ENCODE measurements at places on chromosomes 7 and 10.

DNA sequence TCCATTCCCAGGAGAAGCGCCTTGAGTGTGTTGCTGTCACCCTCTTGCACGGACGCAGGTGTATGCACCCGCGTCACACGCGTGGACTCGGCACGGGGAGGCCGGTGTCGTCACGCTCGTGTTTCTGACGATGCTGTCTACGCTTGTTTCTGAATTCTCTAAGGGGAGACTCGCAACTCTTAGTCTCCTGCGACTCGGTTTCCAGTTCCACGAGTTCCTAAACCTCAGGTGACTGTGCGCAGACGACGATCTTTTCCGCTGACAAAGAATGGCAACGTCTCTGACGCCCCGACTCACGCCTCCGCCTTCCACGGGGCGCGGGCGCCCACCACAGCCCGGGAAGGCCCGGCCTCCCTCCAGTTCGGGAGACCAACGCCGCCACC is 579 bp downstream of the IDI1 start:
- no peak for DNase-seq

DNA sequence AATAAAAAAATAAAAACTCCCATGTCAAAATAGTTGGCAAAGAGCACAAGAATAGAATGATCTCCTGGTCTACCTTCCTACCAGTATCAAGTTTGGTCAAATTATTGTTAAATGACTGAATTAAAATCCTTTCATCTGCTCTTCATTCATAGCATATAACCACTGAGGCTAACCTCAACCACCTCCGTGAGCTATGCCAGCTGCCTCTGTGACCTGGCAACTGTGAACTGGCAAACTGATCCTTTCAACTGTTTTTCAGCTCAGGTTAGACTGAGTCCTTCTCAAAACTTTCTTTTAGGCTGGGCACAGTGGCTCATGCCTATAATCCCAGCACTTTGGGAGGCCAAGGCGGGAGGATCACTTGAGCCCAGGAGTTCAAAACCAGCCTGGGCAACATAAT is 36.1 kb downstream of the NUDCD3 start:
- DNase-seq: no peak

- DNase-seq: no peak
Measured at GRCh38 chr7:51154201-51154600, 162.4 kb downstream of the COBL start.

- DNase-seq: peak; percentile 98
Measured at GRCh38 chr7:34155220-34155908, 250.0 kb downstream of the BMPER start.

DNA sequence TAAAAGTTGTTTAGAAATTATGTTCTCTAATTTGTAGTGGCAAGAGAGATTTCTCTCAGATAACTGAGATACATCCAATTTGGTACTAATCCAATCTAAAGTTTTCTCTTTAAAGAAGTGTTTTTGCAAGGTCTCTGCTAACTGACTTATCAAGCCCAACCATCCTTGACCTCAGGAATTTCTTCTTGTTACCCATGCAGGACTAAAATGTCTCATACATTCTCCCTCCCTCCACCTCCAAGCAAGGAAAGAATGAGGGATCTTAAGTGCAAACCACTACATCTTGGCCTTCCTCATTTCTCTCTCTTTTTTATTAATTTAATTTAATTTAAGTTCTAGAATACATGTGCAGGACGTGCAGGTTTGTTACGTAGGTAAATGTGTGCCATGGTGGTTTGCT is 12.8 kb downstream of the NRAP start:
- DNase-seq: no peak

GRCh38 chr7:105399043-105399725 is 10.5 kb upstream of the SRPK2 start:
- no peak for DNase-seq

DNA sequence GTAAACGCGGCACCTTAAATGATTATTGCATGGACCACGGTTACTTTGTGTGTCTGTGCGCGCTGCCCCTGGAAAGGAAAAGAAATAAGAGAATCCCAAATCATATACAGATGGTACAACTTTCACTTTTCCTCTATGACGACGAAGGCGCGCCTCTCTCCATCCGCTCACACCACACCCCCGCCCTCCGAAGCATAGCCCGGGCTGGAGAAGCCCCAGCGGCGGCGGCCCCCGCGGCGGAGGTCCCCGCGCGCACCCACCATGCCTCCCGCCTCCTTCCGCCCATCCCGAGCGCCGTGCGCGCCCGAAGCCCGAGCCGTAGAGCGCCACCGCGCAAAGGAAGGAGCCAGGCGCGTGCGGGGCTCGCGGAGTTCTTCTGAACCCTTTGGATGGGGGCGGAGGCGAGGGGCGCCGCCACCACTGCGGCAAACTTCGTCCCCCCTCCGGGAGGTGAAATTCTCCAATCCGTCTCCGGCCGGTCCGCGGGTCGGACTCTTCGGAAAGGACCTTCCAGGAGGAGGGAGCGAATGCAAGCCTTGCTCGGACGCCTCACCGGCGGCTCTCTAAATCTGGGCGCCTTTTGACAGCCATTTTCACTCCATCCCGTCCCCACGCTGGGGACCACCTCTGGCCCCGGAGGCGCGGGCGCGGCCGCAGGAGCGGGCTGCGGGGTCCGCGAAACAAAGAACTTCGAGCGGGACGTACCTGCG is 588 bp downstream of the GLI3 start:
- DNase-seq: no peak

GRCh38 chr7:81159402-81159801 is 240.6 kb upstream of the SEMA3C start:
- DNase-seq: no peak

DNA sequence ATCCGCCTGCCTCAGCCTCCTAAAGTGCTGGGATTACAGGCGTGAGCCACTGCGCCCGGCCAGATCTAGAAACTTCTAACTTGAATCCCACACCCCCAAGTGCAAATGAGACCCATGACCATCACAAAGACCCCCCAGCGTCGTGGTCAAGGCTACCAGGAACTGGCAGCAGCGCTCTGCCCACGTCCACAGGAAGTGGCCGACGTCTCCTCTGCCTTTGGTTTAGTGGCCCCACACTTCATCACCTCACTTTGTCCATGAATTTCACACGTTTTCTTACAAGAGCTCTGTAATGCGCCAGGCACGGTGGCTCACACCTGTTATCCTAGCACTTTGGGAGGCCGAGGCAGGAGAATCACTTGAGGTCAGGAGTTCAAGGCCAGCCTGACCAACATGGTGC is 53.5 kb upstream of the TNRC18 start:
- no peak for DNase-seq

DNA sequence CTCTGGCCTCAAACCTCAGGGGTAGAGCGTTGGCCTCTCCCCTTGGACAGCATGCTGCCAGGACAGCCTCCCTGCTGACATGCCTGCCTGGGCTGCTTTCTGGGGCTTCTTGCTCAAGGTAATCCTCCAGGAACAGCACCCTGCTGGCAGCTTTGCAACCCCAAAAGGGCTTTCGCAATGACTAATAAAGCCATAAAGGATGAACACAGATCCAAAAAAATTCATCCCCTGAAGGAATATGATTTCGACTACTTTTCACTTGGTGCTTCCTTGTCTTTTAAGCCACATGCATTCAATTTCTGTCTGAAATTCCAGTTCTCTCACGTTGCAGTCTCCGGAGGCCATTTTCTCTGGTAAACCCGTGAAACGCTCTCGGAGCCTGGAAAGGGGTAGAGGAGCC is 15.1 kb upstream of the SH3PXD2A start:
- no peak for DNase-seq

DNA sequence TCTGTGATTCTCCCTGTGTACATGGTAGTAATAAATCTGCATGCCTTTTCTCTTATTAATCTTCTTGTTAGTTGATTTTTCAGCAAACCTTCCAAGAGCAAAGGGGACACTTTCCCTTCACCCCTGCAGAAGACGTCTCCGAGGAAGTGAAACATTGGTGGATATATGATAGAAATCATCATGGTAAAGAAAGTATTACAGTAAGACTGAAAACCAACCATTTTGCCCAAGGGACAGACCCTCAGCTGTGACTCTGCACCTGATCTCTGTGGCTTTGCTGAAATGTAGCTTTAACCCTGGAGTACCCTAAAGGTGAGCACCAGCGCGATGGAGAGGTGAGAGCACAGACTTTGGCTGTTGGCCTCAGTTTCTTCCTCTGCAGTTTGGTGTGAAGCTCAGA is 32.8 kb upstream of the MYO3A start:
- no peak for DNase-seq

DNA sequence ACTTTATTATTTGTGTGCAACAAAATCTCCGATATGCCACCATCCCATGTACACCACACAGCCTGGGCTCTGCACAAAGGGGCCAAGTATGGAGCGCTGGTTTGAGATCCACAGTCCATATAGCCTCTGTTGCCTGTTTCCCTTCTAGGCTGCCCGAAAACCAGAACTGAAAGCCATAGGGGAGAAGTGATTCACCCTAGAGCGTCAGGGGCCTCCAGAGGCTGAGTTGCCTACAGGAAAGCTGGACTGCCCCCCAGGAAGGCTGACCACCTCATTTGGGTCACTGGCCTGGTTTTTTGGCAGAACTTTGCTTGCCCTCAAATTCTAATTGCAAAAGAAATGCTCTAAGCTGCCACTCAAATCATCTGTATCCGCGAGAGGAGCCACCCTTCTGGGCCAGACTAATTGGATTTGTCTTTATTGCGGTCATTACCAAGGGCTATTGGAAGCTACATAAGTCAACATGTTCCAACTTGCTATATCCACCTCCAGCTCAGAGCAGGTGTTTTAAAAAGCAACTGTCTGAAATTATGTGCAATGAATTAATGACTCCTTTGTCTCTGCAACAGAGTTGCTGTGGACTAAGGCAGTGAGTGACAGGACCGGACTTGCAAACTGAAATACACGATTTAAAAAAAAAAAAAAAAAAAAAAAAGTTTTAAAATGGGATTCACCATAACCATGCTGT is 28.3 kb upstream of the FRMD4A start:
- DNase-seq: no peak

DNA sequence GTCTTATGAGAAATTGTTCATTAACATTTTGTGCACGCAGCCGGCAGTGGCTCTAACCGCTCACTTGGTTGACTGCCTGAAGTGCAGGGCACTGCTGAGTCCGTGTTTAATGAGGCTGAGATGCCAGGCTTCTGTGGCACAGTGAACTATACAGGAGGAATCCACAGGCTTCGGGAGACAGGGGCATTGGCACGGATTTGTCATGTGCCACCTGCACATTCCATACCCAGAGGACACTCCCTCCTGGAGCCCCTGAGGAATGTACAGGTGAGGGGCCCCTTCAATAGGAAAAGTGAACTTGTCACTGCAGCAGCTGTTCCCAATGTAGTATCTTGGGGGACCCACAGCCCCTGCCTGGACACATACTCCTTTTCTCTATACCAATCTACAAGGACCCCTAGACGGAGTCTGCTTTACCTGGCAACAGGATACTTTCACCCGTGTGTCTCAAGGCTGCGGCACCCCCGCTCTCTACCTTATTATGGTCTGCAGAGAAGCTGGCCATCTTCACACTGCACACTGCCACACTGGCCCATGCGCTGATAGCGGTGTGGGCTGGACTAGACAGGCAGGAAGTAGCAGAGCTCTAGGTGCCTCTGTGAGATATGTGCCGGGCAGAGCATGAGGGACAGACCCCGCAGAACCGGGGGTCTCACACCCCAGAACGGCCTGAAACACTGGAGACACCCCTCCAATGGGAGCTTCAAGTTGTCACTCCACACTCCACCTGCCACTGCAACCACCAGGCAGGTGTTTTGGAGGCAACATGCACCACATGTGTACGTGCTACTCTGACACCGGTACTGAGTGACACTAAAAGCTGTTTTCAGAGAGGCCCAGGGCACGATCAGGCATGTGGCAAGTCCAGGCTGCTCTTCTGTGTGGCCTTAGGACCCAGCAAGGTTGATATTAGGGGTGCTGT is 71.4 kb upstream of the RHEB start:
- DNase-seq: no peak

- DNase-seq: no peak
Measured at GRCh38 chr10:1025683-1026082, at the start of gene IDI2. Gene IDI2 (minus strand): TSS chr10:1025859. CDS start chr10:1024723, 1,136 bp downstream.

GRCh38 chr7:12074889-12075288 is 136.2 kb upstream of the TMEM106B start:
- DNase-seq: no peak

DNA sequence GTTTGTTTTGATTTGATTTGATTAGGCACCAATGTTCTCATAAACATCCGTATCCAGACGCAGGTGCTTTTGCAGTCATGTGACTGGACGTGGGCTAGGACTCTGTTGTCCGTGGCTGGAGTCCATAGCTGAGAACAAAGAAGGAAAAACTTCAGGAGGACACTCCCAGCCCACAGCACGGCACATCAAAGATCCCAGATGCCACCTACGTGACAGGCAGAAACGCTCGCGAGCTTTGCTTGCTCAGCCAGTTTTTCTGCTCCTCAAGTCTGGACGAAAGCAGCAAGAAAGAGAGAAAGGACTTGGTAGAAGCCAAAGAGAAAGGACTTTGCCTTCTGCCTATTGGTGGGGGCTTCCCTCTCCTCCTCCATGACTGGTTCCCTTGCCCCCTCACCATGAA is 6.9 kb upstream of the ZKSCAN1 start:
- no peak for DNase-seq

GRCh38 chr10:93598157-93598556 is 2.9 kb downstream of the RBP4 start:
- DNase-seq: no peak

DNA sequence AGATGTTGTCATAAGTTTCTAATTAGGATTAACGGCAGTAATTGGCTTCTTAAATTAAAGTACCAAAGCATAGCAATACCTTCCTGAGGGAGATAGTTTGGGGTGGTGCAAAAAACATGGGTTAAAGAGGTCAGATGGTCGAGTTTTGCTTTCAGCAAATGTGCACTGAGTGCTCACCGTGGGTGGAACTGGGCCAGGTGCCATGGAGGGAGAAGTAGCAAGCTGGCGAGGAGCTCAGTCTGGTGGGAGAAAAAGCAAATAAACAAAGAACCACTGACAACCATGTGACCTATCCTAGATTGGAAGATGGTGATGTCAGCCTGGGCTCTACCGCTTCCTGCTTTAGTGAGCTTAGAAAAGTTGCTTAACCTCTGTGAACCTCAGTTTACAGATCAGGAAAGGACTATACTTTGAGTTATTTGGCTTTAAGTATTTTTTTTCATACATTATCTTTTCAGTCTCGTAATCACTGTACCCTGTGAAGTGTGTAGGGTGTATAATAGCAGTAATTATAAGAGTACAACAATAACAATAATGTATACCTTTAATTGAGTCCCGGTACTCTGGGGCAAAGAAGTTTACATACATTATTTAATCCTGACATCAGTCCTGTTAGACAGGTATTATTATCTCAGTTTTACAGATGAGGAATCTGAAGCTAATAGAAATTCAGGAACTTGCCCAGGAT is 69.0 kb upstream of the PDCD4 start:
- DNase-seq: peak; percentile 60

DNA sequence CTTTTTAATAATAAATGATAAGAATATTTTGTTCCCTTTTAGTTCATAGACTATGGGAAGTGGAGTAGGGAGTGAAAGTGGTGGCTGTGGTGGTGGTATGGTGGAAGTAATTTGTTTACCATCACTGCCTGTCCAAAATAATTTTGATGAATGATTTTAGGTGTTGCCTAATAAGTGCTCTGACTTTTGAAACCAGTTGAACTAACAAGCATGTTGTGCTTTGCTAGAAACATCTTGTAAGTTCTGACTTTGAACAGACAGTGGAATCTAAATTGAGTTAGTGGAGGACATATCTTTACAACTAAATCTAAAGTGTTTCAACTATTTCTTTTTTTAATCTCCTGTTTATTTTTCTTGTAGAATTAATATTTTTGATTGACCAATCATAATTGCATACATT is 49.7 kb downstream of the ZEB1 start:
- DNase-seq: no peak

GRCh38 chr7:149846436-149847046 is 8.4 kb downstream of the ZNF862 start:
- DNase-seq: no peak
